ENCODE measurements at places on chromosomes 7 and 10.

DNA sequence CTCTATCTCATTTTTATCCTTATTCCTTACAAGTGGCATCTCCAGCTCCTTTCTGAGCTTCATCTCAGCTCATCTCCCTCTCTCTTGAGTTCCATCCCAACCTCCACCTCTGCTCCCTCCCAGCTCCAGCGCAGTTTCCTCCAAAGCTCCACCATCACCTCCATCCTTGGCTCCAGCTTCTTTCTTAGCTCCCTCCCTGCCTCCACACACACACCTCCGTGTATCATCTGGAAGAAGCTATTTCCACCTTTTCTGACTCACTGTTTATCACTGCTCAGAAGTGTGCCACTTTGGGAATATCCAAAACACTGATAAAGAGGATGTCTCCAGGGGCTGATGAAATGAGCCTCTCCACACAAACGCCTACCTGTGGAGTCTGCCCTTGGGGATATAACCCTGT lies 481.4 kb downstream of the PTPRN2 start:
- no peak overlapping the region for H3K4me3 ChIP-seq
- no peaks in the 10 kb centered on the region for H3K36me3 ChIP-seq
- DNase-seq, result no peak
- H3K27me3 ChIP-seq, result no peaks in the 10 kb centered on the region
- H3K4me1 ChIP-seq, result no peaks in the 10 kb centered on the region

- no peak overlapping the region for H3K27ac ChIP-seq
- peaks cover 21% of the 10 kb centered on the region for H3K27me3 ChIP-seq
- no peak for DNase-seq
Observed at GRCh38 chr10:124301736-124302135, 117.0 kb downstream of the OAT start.

- H3K4me3 ChIP-seq, result no peak overlapping the region
- peaks cover 14% of the 10 kb centered on the region for H3K4me1 ChIP-seq
- no peak overlapping the region for H3K27ac ChIP-seq
- no peak for DNase-seq
Observed at GRCh38 chr10:3465406-3465891, 292.9 kb upstream of the PITRM1 start.

- DNase-seq, result no peak
- no peaks in the 10 kb centered on the region for H3K27me3 ChIP-seq
- peaks cover 40% of the 10 kb centered on the region for H3K36me3 ChIP-seq
- H3K4me1 ChIP-seq, result peaks cover 65% of the 10 kb centered on the region
Observed at GRCh38 chr10:128067691-128068397, 58.4 kb downstream of the MKI67 start.

GRCh38 chr10:10804998-10805740 lies 212.5 kb upstream of the CELF2 start:
- no peak overlapping the region for H3K4me3 ChIP-seq
- H3K4me1 ChIP-seq, result no peaks in the 10 kb centered on the region
- no peak overlapping the region for H3K27ac ChIP-seq
- H3K27me3 ChIP-seq, result no peaks in the 10 kb centered on the region
- no peaks in the 10 kb centered on the region for H3K36me3 ChIP-seq

- no peak overlapping the region for H3K27ac ChIP-seq
- H3K4me3 ChIP-seq, result peak overlapping the region; percentile 17
- DNase-seq, result no peak
- no peaks in the 10 kb centered on the region for H3K36me3 ChIP-seq
Observed at GRCh38 chr7:114086537-114086913, 167.7 kb upstream of the PPP1R3A start.

- DNase-seq, result no peak
- H3K27ac ChIP-seq, result no peak overlapping the region
- no peaks in the 10 kb centered on the region for H3K27me3 ChIP-seq
- no peak overlapping the region for H3K4me3 ChIP-seq
Observed at GRCh38 chr10:87921931-87922688, 58.7 kb downstream of the PTEN start.

- H3K27ac ChIP-seq, result no peak overlapping the region
- no peaks in the 10 kb centered on the region for H3K4me1 ChIP-seq
- DNase-seq, result no peak
- H3K27me3 ChIP-seq, result no peaks in the 10 kb centered on the region
- no peaks in the 10 kb centered on the region for H3K36me3 ChIP-seq
Observed at GRCh38 chr10:117462424-117462792, 80.1 kb upstream of the EMX2 start.

GRCh38 chr10:24208661-24209431 lies at the start of gene KIAA1217:
Gene KIAA1217 (plus strand): TSS chr10:24209138. CDS start chr10:24209194, 56 bp downstream.
- no peak for DNase-seq
- no peak within 1 kb of the TSS for H3K4me3 ChIP-seq
- no peak within 1 kb of the TSS for H3K27ac ChIP-seq
- peaks cover 22% of the 10 kb centered on the region for H3K27me3 ChIP-seq
- no peaks in the 10 kb centered on the region for H3K36me3 ChIP-seq

- H3K36me3 ChIP-seq, result no peaks in the 10 kb centered on the region
- DNase-seq, result no peak
- no peak overlapping the region for H3K4me3 ChIP-seq
- no peaks in the 10 kb centered on the region for H3K27me3 ChIP-seq
- no peaks in the 10 kb centered on the region for H3K4me1 ChIP-seq
Observed at GRCh38 chr7:409339-410281, 110.0 kb downstream of the PDGFA start.

DNA sequence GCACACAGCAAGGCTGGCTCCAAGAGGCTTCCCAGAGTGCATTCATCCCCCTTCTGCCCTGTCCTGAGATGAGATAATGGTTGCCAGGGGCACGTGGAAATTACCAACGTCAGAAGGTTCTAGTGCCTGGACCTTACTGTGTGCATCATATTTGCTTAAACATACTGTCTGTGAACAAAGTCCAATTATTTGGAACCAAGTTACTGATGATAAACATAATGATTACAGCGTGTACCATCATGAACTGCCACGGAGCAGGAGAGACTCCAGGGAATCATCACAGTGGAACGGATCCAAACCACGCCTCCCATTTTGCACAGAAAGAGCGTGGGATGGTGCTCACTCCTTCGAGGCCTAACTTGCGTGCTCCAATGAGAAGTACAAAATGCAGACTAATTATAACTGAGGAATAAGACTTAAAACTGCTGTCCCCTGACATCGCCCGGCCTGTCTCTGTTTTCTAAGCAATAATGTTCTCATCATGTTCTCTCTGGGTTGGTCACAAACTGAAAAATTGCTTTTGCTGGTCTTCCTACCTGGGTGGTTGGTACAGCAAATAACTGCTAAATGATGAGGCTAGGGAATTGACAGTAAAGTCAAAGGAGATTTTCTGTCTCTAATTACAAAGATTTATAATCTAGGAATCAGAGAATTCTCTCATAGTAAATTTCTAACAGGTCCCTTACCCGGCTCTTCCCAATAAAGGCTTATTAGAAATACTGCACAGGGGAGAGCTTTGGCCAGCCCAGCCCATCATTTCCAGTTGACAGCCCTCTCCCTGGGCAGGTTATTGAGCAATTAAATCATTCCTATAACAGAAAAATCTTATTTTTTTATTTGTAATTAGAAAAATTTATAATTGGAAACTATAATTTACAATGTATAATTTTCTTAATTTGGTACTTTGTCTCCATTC lies 182.2 kb downstream of the CAMK1D start:
- H3K4me1 ChIP-seq, result no peaks in the 10 kb centered on the region
- H3K36me3 ChIP-seq, result no peaks in the 10 kb centered on the region
- no peak for DNase-seq
- H3K27me3 ChIP-seq, result no peaks in the 10 kb centered on the region
- no peak overlapping the region for H3K27ac ChIP-seq
- no peak overlapping the region for H3K4me3 ChIP-seq

DNA sequence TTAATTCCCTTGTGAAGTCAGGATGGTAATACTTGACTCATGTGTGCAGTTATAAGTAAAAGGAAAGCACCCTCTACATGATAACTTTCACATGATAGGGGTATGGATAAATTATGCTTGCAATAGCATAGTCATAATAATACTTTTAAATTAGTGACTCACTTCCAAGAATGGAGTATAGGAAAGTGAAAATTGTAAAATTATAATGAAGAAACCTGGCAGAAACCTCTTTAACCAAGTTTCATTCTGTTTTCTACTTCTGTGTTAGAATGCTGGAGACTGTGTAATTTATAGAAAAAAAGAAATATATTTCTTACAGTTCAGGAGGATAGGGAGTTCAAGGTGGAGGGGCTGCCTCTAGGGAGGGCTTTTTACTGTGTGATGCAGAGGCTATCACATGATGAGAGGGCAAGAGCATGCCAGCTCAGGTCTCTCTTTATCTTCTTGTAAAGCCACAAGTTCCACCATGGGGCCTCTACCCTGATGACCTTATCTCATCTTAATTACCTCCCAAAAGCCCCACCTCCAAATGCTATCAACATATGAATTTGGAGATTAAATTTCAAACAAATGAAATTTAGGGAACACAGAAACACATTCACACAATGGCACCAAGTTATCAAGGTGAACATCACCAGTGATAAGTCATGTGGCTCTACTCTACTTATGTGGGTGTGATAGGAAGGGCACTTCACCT lies 43.2 kb downstream of the HDAC9 start:
- H3K4me1 ChIP-seq, result no peaks in the 10 kb centered on the region
- H3K4me3 ChIP-seq, result no peak overlapping the region
- DNase-seq, result no peak
- H3K36me3 ChIP-seq, result no peaks in the 10 kb centered on the region
- H3K27me3 ChIP-seq, result no peaks in the 10 kb centered on the region

Data from T-cell (primary cell).